IPS-NIHi11 (cell line): ENCODE measurements at places on chromosomes 2 and 18.

DNA sequence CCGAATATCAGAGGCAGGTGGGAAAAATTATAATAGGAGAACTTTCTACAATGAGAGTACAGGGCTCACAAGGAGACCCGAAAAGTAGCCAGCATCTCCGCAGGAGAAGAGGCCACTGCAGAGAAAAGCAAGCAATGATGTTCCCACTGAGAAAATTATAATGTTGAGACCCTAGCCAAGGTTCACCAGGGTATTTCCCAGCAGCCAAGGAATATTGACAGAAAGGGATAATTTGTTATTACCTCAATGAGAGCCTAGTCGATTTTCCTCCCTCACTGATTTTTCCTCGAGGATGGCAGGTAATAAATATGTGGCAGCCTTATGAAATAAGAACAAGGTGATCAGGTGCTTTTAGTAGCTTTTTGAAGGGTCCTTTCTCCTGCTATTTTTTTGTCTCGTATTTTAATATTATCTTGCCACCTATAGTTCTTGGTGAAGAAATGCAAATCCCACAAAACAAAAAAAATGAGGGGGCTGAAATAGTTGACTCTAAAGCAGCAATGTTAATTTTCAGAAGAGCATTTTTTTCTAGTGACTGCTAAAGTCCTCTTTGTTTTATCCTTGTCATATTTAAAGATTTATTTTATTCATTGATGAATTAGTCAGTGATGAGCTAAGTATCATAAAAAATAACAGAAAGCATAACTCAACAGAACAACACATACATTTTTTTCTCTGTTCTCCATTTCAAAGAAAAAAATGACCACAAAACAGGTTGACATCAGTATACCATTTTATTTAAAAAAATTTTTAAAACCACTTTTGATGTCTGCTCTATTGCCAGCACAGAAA, 215.4 kb downstream of the KCNE4 start:
- DNase-seq = no peak

- no peak for DNase-seq
Measured at GRCh38 chr18:48428475-48429177, 19.4 kb upstream of the ZBTB7C start.

DNA sequence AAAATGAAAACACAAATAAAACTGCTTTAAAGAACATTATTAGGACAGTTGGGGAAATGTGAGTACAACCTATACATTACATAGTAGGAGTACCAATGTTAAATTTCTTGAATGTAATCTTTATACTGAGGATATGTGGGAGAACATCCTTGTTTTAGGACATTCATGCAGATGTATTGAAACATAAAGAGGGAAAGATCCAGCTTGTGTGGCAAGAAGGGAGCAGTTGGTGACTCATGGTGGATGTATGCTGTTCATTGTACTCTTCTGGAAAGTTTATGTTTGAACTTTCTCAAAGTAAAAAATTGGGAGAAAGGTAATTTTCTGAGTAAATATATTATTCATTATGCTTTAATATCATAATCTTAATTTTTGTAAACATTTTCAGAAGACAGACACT, 132.1 kb upstream of the DLGAP1 start:
- no peak for DNase-seq

DNA sequence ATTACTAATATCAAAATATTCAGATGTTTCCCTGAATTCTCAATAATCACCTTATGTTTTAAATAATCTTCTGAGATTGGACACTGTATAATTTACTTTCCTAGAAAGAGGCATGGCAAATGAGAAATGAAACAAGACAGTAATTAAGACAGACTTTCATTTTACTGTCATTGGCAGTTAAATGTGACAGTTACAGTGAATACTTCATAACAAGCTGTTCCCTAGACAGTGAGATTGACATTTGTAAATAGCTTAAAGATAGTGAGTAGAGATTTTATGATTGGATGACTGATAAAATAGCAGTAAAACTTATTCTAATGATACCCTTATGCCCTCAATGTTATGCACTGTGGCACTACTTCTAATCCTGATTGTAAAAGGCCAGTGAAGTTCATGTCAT, 524.9 kb upstream of the TMEFF2 start:
- DNase-seq = no peak

DNA sequence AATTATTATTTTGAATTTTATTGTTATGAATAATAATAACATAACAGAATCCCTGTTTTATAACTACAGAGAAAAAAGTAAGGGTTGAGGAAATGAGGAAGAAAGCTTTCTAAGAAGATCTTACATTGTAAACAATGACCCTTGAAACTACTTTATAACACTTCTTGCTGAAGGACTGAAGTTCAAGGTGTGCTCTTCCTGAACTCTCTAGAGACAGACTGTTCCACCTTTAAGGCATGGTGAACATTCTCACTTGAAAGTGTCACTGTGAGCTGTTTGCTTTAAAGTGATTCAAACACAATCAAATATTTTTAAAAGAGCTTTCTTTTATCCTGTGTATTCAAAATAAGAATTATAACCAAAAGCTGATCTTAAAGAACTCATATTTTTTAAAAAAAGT, 131.5 kb downstream of the DNAH7 start:
- no peak for DNase-seq

DNA sequence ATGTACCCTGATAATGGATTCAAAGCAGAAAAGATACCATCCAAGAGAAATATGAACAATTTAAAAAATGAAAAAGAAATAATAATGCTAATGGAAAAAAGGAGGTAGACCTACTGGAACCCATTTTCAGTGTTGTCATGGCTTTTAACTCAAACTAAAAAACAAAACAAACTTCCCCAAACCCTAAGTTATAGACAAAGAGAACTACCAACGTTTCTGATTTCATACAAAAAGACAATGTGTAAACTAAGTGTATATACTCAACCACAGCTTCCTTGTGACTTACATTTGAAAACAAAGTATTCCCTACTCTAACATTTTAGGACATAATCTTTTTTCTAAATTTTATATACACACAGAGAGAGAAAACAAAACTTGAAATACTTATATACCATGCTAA, 45.9 kb downstream of the ACVR1 start:
- no peak for DNase-seq

DNA sequence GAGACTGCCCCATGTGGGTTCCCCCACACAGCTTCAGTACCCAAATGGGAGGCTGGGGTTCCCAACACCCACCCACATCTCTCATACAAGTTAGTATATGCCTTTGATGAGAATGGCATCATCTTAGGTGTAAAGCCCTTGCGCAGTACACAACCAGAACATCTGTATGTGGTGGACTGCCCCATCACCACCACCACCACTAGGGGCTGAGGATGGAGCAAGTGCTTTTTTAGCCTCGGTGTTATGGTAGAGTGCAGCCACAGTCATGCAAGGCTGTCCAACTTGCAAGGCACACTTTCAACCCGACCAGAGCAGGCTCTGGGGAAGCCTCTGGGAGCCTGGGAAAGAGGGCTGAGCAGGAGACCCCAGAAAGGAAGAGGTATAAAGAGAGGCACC, 241.2 kb downstream of the TFCP2L1 start:
- DNase-seq = no peak

DNA sequence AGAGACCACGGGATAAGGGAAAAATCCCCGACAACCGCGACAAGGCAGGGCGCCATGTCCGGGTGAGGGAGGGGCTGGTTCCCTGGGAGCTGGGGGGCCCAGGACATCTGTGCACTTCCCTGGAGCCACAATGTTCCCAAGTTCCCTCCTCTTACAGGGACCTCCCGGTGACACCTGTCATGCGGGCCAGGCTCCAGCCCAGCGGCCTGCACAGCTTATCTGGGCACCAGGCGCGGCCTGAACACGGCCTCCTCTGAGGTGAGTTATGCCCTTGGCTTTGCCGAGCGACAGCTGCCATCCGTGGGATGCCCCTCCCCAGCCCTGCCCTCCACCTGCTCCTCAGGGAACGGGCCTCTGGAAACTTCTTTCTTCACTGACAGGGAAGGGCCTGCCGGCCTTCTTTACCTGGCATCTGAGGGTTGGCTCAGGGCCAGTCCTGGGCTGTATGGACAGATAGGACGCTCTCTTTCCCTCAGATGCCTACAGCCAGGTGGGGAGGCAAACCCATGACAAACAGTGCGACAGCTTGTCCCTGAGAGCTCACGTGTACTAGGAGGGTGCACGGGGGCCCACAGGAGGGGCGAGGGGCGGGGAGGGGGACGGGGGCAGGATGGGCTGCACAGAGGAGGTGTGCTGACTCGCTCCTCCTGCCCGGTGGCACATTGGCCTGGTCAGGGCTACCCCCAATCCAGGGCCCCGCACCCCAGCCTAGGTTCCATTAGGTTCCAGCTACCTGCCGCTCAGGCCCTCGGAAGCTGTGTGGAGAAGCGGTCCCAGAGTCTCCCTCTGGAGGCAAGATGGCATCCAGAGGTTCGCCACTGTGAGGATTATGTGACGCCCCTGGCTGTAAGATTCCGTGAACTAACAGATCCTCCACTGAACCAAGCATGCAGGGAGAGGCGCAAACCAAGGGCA, 34.9 kb upstream of the HPCAL1 start:
- peak; percentile 55 for DNase-seq

GRCh38 chr18:48555465-48555995, 16.7 kb downstream of the CTIF start:
- DNase-seq = no peak

- DNase-seq = no peak
Measured at GRCh38 chr2:86295066-86295465, 42.4 kb downstream of the REEP1 start.

GRCh38 chr18:47964053-47964452, 33.6 kb upstream of the SMAD2 start:
- DNase-seq = no peak

- peak; percentile 29 for DNase-seq
Measured at GRCh38 chr2:172109988-172110811, 7.5 kb upstream of the DLX2 start.

DNA sequence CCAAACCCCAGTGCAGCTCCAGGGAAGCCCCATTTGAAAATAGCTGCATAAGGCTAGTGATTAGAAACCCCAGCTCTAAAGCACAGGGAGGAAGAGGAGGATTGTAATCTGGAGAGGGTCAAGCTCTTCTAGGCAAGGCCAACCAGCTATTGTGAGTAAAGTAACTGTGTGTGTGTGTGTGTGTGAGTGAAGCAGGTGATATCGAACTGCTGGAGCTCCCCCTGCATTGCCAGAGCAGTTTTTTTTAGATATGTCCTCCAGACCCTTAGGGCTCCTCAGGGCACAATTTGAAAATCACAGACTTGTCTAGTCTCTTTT, 177.4 kb upstream of the NABP1 start:
- no peak for DNase-seq

DNA sequence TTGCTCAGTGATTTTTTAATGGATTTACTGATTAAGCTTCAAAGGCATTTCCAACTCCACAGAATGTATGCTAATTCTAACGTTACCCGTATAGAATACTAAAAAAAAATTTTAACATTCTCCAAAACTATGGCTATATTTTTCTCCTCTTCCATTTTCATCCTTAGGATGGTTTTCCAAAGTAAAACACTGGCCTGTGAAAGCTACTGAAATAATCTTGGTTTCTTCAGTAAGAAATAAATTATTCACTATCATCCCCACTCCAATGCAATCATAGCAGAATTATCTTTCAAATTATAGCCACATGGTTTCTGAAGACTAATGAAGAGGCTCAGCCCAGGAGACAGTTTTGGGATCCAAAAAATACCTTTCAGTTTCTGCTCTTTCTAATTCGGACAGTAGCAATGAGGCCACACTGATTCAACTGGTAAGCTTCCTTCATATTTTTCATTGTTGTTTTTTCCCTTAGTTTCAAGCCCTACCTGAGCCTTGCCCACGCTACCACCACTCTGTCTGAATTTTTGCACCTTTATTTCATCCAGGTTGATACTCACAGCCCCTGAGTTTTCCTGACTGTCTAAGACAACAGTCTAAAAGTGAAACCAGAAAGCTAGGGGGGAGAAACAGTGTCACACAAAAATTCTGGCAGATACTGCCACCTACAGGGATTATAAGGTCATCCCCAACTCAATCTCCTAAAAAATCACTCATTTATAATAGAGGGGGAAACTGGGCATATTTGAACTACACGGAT, 887.9 kb downstream of the NRXN1 start:
- peak; percentile 23 for DNase-seq

GRCh38 chr2:19576411-19576810, 218.0 kb upstream of the OSR1 start:
- no peak for DNase-seq

GRCh38 chr18:47737956-47738355, 192.5 kb downstream of the SMAD2 start:
- no peak for DNase-seq
